Left ventricle myocardium superior (tissue), 1 donor: ENCODE measurements at places on chromosomes 11 and 22. TPM values are rescaled to one million over a fixed set of nuclear protein-coding genes. Genes with fewer than 3 reads are reported as not detected.

- DNase-seq, result no peak
These were observed 2.7 kb downstream of the RNASEH2C start for GRCh38 chr11:65717906-65718305.

DNA sequence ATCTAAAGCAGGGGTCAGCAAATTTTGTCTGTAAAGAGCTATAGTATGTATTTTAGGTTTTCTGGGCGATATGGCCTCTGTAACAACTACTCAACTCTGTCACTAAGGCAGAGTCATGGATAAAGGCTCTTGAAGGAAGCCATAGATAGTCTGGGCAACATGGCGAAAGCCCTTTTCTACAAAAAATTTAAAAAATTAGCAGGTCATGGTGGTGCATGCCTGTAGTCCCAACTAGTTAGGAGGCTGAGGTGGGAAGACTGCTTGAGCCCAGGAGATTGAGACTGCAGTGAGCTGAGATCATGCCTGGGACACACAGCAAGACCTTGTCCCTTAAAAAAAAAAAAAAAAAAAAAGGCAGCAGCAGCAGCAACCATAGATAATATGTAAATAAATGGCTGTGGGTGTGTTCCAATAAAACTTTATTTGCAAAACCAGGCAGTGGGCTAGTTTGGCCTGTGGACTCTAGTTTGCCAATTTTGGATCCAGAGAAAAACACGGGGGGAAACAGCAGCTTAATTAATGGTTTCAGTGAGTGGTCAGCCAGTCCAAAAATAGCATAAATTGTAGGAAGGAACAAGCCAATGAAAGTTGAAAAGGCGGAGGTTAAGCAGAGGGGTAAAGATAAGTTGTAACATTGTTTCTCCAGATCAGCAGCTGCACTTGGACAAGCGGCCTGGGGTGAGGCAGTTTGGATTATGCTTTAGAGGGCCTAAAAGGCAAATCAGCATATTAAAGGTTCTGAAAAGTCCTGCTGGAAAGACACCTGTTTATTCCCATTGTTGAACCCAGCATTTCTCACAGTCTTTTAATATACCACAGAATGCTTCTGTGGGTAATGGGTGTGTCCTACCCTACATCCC is 62.6 kb downstream of the KIAA1671 start:
- DNase-seq, result no peak

DNA sequence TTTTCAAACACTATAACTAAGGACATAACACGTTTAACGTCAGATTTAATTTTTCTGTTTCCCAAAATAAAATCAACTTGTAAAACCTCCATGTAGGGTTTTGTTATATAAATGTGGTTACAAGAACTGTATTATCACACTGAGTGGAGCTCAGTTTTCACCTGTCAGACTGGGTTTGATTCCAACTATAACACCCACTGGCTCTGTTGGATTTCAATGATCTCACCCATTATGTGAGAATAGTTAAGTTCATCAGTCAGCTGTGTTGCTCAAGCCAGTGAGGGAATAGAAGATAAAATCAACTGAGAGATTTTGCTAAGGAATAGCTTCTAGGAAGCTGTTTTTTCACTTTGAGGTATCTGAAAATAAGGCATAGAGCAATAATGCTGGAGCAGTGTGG is 5.1 kb upstream of the OR52R1 start:
- no peak for DNase-seq

GRCh38 chr11:78405805-78406204 is 11.8 kb downstream of the GAB2 start:
- no peak for DNase-seq

GRCh38 chr11:129248618-129249017 is 56.5 kb upstream of the ARHGAP32 start:
- DNase-seq, result no peak

- no peak for DNase-seq
These were observed 82.4 kb downstream of the ME3 start for GRCh38 chr11:86589856-86590589.

GRCh38 chr22:28450109-28450508 is 229.5 kb downstream of the TTC28 start:
- DNase-seq, result no peak

DNA sequence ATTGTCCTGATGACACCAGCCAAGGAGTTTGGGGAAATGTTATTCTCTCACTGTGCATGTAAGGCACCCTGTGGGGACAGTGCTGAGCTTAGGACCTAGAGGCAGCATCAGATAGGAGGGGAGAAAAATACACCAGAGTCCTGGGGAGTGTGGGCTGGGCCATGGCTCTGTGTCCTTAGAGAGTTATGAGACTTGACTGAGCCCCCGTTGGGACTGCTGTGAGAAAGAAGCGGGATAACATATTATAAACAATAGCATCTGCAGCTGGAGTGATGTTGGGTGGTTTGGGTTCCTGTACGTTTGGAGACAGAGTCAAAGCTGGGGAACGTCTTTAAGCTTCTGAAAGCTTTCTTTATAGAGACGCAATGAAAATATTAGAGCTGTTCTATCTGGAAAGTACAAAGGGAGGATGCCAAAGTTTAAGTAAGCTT is 90.9 kb upstream of the CRTAM start:
- no peak for DNase-seq

DNA sequence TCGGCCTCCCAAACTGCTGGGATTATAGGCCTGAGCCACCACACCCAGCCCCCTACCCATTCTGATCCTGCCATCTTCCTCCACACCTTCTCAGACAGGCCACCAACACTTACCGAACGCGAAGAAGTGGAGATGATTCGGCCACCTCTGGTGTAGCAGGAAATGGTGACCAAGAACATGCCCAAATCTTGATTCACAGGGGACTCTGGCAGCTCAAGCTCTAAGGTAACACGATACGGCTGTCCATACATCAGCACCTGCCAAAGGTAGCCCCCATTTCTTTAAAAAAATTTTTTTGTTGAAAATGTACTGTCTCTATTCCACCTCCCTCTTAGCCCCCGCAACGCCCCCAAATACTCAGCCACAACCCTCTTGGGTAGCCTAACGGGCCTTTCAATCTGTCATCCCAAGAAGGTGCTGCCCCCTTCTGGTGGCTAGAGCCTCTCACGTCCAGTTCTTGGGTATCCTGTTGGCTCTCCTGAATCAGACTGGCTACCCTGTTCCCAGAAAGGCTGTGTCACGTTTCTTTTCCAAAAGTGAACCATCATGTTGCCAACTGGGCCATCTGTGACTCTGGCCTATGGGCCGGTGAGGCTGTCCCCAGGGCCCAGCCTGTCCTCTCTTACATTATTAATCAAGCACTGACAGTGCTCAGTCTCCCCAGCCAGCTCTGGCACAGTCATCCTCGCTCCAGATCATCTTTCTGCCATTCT is 5.3 kb upstream of the LRRN4CL start:
- peak; percentile 83 for DNase-seq

Gene APOL1
- 17.6 TPM for total RNA-seq

Gene FAM181B
- total RNA-seq, result 0.07 TPM

Gene TNNI2
- not detected for total RNA-seq
